ENCODE measurements at places on chromosomes 2 and 18. TPM values are rescaled to one million over a fixed set of nuclear protein-coding genes. Genes with fewer than 3 reads are reported as not detected.

GRCh38 chr2:38515155-38516074 lies 87.3 kb downstream of the HNRNPLL start:
- peak; percentile 48 for DNase-seq

GRCh38 chr18:56659111-56659510 lies 8.0 kb downstream of the WDR7 start:
- DNase-seq, result no peak

SCN9A gene
- total RNA-seq, result 9.9 TPM

GALNT5 gene
- total RNA-seq, result not detected

- DNase-seq, result no peak
Observed at GRCh38 chr2:229226382-229226781, 44.7 kb downstream of the PID1 start.

DNA sequence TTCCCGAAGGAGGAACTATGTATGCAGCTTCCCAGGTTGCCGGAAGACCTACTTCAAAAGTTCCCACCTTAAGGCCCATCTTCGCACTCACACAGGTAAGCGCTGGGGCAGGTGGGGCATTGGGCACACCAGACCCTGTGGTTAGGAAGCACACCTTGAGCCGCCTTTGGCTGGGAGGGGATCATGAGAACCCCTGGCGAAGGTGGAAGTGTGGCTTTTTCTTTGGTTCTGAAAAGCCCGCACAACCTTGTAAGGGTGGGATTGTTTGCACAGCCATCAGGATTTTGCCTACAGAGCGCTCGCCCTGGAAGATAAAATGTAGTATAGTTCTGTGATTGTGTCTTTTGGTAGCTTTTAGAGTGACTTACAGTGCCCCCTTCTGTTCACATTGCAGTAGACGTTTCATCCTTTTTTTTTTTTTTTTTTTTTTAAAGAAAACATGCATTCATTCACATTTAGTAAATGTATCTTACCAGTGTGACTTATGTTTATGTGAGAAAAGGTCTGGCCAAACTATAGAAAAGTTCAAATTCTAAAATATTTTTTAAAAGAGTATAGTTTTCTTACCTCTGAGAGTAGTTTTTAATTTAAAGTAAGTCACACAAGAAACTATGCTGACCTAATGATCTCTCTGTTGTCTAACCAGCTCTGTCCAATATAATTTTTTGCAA lies 5.3 kb downstream of the KLF11 start:
- no peak for DNase-seq
